Panc1 (cell line): ENCODE measurements at places on chromosomes 2 and 18.

- DNase-seq = no peak
These were observed 36.6 kb downstream of the ZAP70 start for GRCh38 chr2:97750017-97750416.

GRCh38 chr18:24021505-24021904, 7.0 kb downstream of the TTC39C start:
- DNase-seq = no peak

GRCh38 chr2:96870626-96871255, 861 bp upstream of the SEMA4C start:
- no peak for DNase-seq

DNA sequence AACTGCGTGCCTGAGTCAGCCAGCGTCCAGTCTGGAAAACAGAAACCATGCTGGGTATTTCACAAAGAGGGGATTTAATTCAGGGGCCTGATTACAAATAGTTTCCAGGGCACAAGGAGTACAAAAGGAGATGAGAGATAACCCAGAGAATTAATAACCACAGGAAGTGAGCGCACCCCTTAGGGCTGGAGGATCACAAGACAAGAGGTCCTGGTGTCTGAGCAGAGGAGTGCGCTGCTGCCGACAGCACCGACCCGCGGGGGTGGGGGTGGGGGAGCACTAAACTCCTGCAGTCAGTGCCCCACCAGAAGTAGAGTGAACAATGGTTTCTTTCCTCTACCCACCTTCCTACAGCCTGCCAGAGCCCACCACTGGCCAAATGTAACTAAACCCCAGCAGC, 20.8 kb upstream of the MAL start:
- no peak for DNase-seq

DNA sequence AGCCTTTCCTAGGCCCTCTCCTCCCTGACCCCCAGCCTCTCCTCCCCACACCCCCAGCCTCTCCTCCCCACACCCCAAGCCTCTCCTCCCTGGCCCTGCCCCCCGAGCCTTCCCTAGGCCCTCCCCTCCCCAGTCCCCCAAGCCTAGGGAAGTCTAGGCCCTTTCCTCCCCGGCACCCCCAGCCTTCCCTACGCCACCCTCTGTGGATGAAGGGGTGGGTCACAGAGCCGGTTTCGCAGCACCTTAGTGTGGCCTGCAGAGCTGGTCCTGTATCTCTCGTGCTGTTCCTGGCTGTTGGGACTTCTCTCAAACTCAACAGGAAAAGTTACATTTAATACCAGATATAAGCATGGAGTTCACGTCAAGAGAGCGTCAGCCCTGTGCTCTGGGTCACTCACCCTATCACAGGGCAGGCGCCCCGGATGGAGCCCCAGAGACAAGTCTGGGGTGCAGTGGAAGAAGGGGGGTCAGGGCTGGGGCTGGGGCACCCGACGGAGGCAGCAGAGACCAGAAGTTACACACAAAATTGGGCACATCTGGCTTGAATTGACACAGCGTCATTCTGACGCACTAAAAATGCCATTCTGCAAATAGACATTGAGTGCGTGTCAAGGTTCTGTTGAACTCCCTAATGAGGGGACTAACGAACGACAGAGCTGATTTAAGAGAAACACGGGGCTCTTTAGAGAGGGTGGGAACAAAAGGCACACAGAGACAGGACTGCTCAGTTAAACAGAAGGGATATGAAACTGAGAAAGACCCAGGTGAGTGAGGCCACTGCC, 24.0 kb downstream of the KCNIP3 start:
- no peak for DNase-seq

DNA sequence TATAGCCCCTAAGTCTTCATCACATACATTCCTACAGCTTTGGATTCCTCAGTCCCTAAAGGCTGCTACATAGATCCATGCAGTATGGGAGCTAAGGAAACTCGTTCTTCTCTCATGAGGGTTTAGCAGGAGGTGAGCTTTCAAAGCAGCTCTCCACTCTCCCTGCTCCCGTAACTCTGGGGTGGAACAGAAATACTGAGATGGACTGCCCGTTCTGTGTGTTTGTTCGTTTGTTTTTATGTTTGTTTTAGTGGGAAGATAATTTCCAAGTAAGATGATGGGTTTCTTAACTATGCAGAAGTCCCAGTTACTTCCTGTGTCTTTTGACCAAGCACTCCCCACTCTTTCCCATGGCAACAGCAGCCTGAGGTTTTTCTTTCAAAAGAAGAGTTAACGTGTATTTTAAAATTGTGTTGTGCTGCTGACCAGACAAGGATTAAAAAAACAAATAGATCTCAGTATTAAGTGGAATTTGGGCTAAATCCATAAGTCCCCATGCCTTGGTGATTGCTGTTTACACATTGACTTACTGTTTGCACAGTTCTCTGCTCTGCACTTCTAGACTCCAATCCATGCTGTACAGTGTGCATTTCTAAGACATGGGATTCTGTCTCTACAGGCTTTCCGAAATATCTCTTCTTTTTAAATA, 156.4 kb upstream of the SH3BP4 start:
- no peak for DNase-seq
